ENCODE measurements at places on chromosomes 3 and 15. TPM values are rescaled to one million over a fixed set of nuclear protein-coding genes. Genes with fewer than 3 reads are reported as not detected.

- no peak for DNase-seq
These were observed 331.6 kb upstream of the ARL6 start for GRCh38 chr3:97432914-97433313.

GLCE gene
- total RNA-seq: 14.1 TPM

DNA sequence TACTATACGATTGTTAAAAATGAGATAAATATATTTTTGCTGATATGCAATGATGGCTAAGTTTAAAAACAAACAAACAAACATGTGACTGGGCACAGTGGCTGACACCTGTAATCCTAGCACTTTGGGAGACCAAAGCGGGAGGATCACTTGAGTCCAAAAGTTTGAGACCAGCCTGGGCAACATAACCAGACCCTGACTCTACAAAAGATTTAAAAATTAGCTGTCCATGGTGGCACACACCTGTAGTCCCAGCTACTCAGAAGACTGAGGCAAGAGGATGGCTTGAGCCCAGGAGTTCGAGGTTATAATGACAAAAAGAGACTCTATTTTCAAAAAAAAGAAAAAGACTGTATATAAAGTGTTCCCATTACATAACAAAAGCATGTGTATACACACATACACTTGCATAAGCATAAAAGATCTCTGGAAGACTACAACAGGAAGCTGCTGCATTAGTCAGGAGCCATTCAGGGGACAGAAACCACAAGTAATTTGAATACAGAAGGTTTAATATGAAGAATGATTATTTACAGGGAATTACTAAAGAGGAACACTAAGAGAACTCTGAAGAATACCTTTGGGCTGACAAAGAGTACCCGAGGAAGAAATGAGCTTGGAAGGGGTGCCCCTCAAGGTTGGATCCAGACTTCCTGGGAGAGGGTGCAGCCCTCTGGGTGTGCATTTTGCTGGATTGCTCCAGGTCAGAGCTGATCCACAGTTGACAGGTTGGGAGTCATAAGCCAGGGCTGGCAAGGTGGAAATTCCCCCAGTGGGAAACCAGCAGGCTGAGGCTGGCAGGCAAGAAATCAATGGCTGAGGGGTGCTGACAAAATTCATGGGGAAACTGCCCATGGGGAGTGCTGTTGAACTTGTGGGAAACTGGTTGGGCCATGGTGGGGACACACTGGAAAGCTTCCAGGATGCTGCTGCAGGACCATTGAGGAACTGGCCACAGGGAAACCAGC is 9.3 kb upstream of the TM4SF18 start:
- DNase-seq: peak; percentile 63

- DNase-seq: no peak
These were observed 35.8 kb downstream of the GASK1A start for GRCh38 chr3:43014956-43015355.

NTRK3 gene
- total RNA-seq: 0.39 TPM

HRG gene
- total RNA-seq: not detected

LSAMP gene
- total RNA-seq: 17.6 TPM

DNA sequence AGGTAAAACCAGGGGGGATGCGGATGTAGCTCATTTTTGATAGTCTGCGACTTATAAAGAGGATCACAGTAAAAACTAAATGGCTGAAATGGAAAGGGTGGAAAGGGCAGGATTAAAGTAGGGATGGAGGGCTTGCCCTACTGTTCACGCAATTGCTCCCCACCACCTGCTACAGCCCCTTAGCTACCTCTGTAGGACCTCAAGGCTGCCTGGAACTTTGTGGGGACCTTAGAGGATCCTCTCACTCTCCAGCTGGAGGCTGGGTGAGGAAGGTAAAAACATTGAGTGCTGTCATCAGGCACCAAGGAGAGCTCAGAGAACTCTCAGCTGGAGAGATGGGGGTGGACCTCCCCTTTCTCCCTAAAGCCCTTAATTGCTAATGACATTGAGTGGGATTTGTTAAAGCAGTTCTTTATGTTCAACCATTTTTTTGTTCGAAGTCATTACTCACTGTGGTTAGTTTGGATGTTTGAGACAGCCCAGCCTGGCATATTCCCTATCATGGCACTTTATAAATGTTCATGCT is 213.0 kb downstream of the CLSTN2 start:
- no peak for DNase-seq

- no peak for DNase-seq
These were observed 311.3 kb downstream of the PLCL2 start for GRCh38 chr3:17195856-17196604.

USP19 gene
- 82.0 TPM for total RNA-seq

- no peak for DNase-seq
These were observed 1.6 kb upstream of the MAN2C1 start for GRCh38 chr15:75369897-75370581.

- DNase-seq: peak; percentile 33
These were observed 363 bp downstream of the GTF2E1 start for GRCh38 chr3:120742849-120743365.

SSR3 gene
- 246 TPM for total RNA-seq

All from Daoy (cell line).